Fibroblast of gingiva (primary cell): ENCODE measurements at places on chromosomes 6 and 20.

DNA sequence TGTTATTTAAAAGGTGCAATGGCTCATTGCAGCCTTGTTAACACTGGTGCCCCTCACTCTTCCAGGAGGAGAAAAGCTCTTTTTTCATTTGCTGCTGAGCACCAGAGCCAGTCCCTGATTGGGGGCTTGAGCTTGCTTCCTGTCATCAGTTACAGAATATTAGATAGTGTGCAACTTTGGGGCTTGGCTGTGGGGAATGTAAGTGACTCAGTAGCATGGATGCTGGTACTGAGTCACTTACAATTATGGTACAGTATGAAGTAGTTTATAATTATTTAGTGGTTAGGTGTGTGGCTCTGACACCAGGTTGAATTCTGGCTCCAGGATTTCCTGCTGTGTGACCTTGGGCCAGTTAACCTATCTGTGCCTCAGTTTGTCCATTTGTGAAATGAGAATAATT is 37.6 kb downstream of the ANKS1A start:
- no peak for DNase-seq

- peak; percentile 68 for DNase-seq
Measured at GRCh38 chr20:32823078-32823477, 3.3 kb downstream of the MAPRE1 start.

GRCh38 chr6:135555550-135555949 is 58.0 kb upstream of the AHI1 start:
- no peak for DNase-seq

GRCh38 chr6:24492475-24492874 is 2.3 kb upstream of the ALDH5A1 start:
- DNase-seq: no peak

DNA sequence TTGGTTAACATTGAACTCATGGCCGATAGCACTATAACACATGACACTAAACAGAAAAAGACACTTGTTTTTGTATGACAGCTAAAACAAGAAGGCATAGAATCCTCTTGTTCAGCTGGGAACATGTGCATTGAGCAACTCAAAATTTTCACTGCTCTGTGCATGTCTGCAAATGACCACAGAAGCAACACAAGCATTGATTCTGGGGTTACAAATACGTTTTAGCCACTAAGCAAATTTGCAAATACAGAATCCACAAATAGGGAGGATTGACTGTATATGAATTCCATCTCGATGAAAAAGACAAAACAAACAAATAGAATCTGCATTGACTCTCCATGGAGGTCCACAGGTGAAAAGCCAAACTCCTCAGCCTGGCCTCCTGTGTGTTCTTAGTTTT is 31.7 kb downstream of the C6orf132 start:
- no peak for DNase-seq

GRCh38 chr6:84871925-84872324 is 107.5 kb upstream of the TBX18 start:
- DNase-seq: no peak

DNA sequence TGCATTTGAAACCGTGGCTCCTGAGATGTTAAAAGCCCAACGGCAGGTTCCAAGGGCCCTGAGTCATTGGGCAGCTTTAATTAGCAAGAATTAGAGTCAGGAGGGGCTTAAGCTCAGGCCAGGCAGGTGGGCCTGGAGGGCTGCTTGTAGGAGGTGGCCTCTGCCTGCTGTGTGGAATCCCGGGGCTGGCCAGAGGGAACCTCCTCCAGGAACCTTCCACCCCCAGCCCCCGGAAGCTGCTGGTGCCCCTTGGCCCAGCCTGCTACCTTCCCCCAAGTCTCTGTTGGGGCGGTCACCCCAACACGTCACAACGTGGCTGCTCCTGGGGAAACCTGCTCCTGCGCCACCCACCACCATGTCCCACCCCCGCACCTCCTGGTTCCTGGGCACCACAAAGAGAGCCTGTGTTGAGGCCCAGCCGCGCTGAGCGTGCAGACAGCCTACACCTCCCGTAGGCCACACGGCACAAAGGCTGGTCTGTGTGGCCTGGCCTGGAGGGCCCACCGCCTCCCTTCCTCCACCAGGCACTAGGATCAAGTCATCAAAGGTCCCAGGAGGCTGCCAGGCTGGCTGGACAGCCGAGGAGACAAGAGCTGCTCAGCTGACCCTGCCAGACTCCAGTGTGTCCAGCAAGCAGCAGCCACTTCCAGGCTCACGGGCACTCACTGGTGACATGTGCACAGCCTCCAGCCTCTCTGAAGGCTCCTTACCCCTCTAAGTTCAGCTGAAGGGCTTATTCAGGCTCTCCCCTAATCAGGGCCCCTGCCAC is 86.3 kb downstream of the SNX5 start:
- DNase-seq: no peak
